ENCODE measurements at places on chromosomes 11 and 22. TPM values are rescaled to one million over a fixed set of nuclear protein-coding genes. Genes with fewer than 3 reads are reported as not detected.

DNA sequence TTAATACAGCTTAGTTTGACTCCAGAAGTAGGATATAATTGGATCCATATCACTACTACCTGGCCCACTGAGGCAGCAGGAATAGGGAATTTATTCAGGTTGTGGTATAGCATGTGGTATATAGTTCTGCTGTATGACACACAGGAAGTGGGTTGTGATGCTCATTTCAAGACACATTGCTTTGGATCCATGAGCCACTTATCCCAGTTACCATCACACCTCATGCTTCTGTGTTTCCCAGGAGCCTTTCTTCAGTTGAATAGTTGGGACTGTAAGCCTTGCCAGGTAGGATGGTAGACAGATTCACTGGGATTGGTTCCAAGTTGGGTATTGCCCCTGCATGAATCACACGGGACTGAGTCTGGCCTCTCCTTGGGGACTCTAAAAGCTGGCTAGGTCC, 9.9 kb upstream of the SLC37A2 start:
- H3K27ac ChIP-seq = no peak overlapping the region
- no peaks in the 10 kb centered on the region for H3K36me3 ChIP-seq
- peaks cover 4% of the 10 kb centered on the region for H3K4me1 ChIP-seq
- no peak overlapping the region for H3K4me3 ChIP-seq
- DNase-seq = no peak

DNA sequence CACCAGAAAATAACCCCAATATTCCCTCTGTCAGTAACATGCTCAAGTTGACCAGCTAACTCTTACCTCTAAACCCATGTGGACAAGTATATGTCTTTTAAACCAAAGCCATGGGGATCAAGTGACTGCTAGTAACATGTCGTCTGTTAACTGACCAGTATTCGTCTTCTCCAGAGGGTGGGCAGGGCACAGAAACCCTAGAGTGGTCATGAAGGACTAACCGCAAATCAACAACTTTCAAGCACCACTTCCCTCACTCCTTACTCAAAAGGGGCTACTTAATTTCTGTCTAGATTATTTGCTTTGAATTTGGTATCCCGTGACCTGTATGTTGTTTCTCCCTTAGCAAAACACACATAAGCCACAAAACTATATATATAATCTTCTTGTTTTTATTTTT, 293.2 kb downstream of the SWAP70 start:
- H3K4me1 ChIP-seq = peaks cover 2% of the 10 kb centered on the region
- no peak for DNase-seq
- no peaks in the 10 kb centered on the region for H3K27me3 ChIP-seq
- no peak overlapping the region for H3K4me3 ChIP-seq
- peaks cover 21% of the 10 kb centered on the region for H3K36me3 ChIP-seq
- no peak overlapping the region for H3K27ac ChIP-seq

DNA sequence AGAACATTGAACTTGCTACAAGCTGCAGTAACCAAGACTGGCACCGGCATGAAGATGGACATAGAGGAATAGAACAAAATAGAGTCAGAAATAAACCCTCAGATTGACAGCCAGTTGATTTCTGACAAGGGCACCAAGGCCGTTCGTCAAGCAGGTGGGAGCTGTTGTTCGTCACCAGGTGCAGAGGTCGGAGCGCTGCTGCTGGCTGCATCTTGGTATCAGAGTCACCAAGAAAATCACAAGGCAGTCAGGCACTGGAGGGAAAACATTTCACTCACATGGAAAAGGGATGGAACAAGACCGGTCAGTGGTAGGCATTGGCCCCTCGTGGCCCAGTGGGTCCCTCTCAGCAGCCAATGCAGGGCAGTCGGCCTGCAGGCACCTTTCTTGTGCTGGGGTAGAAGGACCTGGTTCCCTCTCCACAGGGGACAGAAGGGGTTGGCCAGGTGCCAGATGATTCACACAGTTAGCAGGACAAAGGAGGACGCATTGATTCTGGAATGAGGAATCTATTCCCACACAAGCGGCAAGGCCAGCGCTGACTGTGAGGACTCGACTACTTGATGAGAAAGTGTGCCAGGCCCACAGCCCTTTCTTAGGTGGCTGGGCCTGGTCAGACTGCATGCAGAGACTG, 115.8 kb upstream of the FGF3 start:
- H3K4me1 ChIP-seq = peaks cover 19% of the 10 kb centered on the region
- H3K4me3 ChIP-seq = no peak overlapping the region
- H3K36me3 ChIP-seq = no peaks in the 10 kb centered on the region
- DNase-seq = no peak
- no peak overlapping the region for H3K27ac ChIP-seq

- no peak for DNase-seq
- peak overlapping the region; percentile 67 for H3K4me3 ChIP-seq
- H3K27me3 ChIP-seq = peaks cover 64% of the 10 kb centered on the region
- H3K4me1 ChIP-seq = peaks cover 10% of the 10 kb centered on the region
- H3K36me3 ChIP-seq = no peaks in the 10 kb centered on the region
These were observed 1.7 kb downstream of the TIMP3 start for GRCh38 chr22:32803020-32803737.

- H3K27me3 ChIP-seq = peaks cover 3% of the 10 kb centered on the region
- H3K4me1 ChIP-seq = peaks cover 6% of the 10 kb centered on the region
- peak overlapping the region; percentile 90 for H3K27ac ChIP-seq
- no peak for DNase-seq
- peak overlapping the region; percentile 86 for H3K4me3 ChIP-seq
- peaks cover 4% of the 10 kb centered on the region for H3K36me3 ChIP-seq
These were observed 734 bp downstream of the PPP1R14B start for GRCh38 chr11:64245797-64246620.

- no peak overlapping the region for H3K4me3 ChIP-seq
- no peaks in the 10 kb centered on the region for H3K36me3 ChIP-seq
- H3K4me1 ChIP-seq = peaks cover 16% of the 10 kb centered on the region
- H3K27me3 ChIP-seq = peaks cover 19% of the 10 kb centered on the region
These were observed 53.9 kb downstream of the NCAM1 start for GRCh38 chr11:113015098-113015455.

DNA sequence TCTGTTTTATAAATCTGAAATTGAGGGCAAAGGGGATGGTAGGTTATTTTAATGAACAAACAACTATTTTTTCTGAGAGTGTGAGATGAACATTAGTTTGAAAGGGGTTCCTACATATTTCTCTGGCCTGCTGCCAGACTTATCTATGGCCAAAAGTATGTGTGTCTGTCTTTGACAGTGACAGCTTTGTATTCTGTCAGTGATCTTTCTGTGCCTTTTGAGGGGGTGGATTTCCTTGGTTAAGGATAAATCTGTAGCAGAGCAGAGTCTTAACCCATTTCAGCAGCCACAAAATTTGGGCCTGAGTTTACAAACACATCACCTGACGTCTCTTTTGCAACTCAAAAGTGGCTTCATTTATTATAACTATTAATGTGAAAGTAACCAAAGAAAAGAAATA, 30.9 kb downstream of the ZFTA start:
- H3K36me3 ChIP-seq = peaks cover 2% of the 10 kb centered on the region
- no peak overlapping the region for H3K27ac ChIP-seq
- no peaks in the 10 kb centered on the region for H3K27me3 ChIP-seq
- H3K4me3 ChIP-seq = no peak overlapping the region
- no peak for DNase-seq

DNA sequence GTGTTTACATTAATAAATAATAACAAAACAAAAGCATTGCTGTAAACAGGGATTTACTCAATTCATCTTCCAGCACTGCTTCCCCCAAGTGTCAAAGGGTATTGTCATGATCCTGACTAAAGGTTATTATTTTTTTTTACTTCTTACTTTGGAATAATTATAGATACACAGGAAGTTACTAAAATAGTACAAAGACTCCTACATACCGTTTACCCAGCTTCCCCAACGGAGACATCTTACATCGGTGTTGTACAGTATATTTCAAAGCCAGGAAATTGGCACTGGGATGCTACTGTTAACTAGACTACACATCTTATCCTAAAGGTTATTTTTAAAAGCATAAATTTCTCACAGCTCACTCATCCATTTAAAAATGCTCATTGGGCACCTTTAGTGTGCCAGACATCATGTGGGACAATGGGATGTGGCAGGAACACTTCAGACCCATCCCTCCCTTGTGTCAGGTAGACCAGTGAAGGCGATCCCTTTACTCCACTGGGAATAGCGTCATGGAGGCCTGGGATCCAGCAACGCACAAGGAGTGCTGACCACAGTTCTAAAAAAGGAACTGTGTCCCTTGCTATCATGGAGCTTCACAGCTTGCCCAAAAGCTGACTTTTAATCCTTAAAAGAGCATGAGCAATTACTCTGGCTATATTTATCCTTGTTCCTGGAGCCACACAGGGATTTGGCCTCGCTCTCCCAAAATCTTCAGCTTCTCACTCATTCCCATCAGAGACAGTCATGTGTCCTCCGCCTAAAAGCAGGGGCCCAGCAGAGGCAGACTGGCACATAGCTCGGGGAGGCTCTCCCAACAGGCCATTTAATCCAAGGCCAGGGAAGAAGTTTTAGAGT, 3.1 kb upstream of the IRAG1 start:
- no peak overlapping the region for H3K4me3 ChIP-seq
- DNase-seq = no peak
- H3K27ac ChIP-seq = no peak overlapping the region
- H3K36me3 ChIP-seq = peaks cover 6% of the 10 kb centered on the region

- no peaks in the 10 kb centered on the region for H3K36me3 ChIP-seq
- DNase-seq = no peak
- H3K4me3 ChIP-seq = no peak overlapping the region
These were observed 35.3 kb upstream of the POU2AF1 start for GRCh38 chr11:111414267-111414931.

Gene NXPE4
- total RNA-seq = not detected

Gene TMEM25
- total RNA-seq = 59.5 TPM

Gene TRIM48
- total RNA-seq = not detected

Gene GRAP2
- total RNA-seq = 0.58 TPM

Gene DEPDC7
- total RNA-seq = 1.7 TPM

Gene SOX6
- total RNA-seq = 34.9 TPM
